Liver (tissue), 10 donors: ENCODE measurements at places on chromosomes 4 and X.

- DNase-seq: no peak
Observed at GRCh38 chrX:19627533-19627932, 112.2 kb upstream of the MAP3K15 start.

DNA sequence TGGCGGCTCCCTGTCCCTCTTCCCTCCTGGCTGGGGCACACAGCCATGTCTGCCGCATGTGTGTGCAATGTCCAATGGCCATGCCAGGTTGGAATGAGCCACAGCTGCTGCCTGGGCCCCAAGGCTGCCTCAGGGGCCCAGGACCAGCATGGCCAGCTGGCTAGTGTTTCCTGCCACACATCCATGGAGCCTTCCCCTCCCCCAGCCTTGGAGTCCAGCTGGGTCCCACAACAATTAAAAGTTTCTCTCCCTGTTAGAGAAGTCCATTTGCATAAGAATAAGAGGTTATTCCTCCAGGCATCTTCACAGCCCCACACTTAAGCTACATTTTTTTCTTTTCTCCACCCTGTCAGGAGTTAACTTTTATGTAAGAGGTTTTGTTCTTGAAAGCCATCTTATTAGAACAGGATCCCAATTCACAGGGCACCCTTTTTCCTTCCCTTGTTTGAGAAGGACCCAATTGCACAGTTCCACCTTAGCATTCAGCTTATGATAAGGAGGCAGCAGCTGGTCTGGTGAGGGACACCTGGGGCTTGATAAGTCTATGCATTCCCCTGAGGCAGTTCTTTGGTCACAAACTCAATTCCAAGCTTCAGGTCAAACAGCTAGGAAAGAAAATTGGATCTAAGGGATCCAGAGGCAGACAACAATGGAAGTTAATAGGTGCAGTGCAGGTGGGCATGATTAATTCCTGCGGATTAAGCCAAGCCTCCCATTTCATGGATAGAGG is 963.3 kb upstream of the GRIA3 start:
- DNase-seq: no peak

GRCh38 chr4:87416965-87417364 is 5.4 kb upstream of the NUDT9 start:
- DNase-seq: no peak

- no peak for DNase-seq
Observed at GRCh38 chrX:44310227-44310626, 33.2 kb downstream of the EFHC2 start.

DNA sequence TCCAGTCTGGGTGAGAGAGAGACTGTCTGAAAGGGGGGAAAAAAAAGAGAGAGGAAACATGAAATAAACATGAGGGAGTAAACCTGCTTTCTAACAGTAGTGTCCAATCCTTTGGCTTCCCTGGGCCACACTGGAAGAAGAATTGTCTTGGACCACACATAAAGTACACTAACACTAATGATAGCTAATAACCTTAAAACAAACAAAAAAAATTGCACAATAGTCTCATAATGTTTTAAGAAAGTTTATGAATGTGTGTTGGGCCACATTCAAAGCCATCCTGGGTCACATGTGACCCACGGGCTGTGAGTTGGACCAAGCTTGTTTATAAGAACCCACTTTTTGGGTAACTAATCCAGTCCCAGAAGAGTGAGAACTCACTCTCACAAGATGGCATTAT is 30.3 kb downstream of the PDS5A start:
- DNase-seq: no peak

- DNase-seq: no peak
Observed at GRCh38 chr4:2652415-2653160, 103.5 kb downstream of the TNIP2 start.

DNA sequence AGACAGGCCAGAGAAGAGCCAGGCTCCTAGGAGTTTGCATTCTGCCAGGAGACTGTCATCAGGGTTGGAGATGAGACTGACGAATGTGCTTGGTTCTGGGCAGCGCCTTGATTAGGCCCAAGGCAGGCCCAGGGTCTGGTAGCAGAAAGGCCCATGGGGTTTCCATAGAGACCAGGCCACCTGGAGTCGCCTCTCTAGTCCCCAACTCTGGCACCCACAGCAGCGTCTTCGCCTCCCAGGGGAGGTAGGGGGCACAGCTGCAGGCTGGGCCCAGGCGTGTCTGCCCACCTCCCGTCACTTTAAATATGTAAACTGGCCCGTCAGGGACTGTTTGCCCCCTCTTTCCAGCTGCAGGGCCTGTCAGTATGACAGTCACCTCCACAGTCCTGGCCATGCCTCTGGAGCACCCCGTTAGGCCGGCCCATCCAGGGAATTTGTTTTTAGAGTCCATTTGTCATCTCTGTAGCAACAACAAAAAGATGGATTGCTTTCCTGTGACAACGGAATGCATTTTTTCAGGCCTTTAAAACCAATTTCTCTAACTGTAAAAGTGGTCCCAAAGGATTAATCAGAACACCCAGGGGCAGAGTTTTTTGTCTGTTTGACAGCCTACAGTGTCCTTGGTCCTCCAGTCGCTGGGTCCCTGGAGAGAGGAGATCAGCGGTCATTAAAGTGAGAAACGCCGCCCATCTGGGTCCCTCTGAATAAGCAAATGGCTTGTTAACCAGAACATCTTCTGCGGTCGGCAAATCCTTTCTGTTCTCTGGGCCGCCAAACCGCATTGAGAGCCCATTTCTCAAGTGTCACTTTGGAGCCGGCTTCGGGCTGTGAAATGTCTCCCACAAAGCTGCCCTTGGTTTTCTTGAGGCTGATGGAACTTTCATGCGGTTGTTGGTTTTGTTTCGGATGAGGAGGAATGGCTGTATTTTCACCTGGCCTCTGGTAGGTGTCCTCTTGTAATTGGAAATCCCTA is 153.0 kb upstream of the PSAPL1 start:
- DNase-seq: no peak

DNA sequence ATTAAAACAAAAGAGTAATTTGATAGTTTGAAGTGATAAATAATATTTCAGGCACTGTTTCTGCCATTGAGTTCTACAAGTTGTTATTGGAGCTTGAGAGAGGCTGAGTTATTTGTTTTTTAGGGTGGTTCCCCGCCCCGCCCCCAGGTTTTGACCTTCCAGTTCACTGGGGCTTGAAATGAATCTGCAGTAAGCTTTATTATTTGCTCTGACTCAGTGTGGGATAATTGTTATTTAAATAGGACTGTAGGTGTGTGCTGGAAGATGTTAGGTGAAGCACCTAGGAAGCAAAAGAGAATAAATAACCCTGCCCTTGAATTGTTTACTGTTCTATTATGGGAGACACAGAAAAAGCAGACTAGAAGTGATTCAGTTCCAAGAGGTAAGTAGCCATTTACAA is 81.2 kb upstream of the KCNIP4 start:
- no peak for DNase-seq

DNA sequence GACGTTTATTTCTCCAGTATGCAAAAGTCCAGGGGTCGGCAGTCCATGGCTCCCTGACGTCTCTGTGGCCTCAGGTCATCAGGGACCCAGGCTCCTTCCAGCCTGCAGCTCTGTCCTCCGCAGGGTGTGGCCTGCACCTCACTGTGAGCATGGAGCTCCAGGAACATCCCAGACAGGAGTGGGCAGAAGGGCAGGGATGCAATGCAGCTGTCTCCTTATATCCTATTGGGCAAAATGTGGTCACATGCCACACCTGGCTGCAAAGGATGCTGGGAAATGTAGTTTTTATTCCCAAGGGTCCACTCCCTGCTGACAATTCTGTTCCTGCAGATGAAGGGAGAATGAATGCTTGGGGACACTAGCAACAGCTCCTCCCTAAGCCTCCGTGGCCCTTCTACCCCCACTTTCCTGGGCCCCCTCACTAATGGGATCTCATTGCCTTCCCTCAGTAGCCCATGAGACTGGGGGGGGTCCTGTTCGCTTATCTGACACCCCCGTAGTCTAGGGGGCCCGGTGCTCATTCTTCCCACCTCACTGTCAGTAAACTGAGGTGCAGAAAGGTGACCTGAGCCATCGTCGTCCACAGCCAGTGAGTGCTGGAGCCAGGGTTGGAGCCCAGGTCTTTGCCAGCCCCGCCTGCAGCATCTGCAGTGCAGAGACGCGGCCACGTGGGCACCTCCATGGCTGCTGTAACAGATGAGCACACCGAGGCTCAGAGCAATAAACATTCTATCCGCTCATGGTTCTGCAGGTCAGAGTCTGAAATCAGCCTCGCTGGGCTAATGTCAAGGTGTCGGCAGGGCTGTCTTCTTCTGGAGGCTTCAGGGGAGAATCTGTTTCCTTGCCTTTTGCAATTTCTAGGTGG is 5.9 kb upstream of the GRPEL1 start:
- no peak for DNase-seq

GRCh38 chr4:29553846-29554245 is 1166.3 kb upstream of the PCDH7 start:
- DNase-seq: no peak

GRCh38 chr4:155419266-155419665 is 42.5 kb upstream of the MAP9 start:
- no peak for DNase-seq

GRCh38 chr4:47659342-47659741 is 174.3 kb downstream of the ATP10D start:
- no peak for DNase-seq

DNA sequence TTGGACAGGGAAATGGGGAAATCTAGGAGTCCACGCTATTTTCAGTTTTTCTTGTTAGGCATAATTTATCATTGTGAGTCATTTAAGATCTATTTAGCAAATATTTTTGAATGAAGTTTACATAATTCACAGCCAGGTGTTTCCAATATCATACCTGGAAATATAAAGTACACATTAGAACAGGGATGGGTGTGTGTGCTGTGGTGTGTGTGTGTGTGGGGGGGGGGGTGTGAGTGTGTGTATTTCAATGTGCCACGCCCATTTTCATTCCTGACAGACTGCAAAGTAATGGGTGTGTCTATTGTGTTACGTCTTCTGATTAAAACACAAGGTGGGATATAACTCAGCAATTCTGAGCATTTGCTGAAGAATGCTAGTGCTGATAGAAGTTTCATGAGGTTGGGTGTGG is 33.2 kb downstream of the ARHGAP10 start:
- DNase-seq: no peak

DNA sequence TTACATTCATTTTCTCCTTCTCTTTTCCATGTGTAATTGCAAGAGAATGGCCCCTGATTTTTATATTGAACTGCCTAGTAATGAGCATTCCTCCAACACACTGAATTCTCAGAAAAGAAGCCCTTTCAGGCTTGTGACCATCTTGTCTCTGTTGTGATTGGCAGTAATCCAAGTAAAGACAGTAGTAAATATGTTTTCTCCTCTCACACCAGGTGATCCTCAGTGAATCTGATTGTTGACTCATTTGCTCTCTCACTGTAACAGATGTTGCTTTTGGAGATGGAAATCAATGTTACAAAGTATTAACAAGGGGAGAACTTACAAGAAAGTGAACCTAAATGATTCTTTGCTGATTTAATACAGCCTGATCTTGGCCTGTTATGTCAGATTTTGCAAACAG is 271.0 kb downstream of the AFF2 start:
- no peak for DNase-seq

DNA sequence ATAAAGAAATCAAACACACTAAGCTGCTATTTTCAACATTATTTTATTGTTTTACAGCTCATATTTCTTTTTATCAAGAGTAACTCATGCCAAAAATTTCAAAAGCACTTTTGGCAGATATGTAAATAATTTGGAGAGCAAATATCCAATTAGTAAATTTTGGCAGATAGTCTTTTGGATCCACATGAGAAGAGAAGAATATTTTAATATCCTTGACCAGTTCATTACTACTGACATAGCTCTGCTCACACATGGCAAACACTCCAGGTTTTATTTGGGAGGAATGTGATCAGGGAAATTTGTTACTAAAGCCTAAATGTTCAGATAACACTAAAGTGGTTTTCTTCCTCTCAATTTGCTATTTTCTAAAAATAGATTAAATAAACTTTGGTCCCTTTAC is 1054.3 kb downstream of the FAT4 start:
- no peak for DNase-seq

- DNase-seq: no peak
Observed at GRCh38 chr4:40454816-40455215, 119.7 kb downstream of the CHRNA9 start.

DNA sequence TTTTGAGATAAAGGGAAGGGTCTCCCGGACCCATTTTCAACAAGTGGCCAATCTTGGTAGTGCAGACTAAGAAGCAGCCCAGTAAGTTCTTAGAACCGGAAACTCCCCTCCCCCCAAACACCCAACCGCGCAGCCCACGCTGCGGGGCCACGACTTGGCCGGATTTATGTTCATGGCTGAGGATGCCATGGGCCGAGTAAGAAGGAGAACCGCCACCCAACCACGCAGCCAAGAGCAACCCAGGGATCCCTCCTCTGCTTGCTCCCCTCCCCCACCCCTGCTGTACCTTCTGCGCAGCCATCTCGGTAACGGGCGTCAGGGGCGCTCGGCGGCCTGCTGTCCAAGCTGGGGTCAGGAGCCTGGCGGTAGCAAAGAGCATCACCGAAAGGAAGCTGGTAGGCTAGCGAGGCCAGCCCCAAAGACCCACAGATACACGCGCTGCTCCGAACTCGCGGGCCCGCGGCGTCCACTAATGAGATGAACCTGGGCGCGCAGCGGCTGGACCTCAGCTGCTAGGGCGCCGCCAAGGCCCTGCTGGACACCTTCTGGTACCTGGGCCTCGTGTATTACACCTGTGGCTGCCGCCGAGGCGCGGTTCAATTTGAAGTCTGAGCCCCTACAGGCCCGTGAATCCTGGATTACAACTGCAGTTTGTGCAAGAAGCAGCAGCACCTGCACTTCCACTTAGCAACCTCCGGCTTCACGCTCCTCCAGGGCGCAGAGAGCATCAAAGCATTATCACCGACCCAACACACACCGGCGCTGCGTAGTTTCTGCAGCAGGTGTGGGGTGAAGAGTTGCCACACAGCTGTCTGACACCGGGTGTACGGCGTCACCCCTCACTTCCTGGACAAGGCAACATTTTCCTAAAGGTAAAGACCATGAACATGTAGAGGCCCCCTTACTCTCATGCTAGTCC is 63.4 kb downstream of the NUDT10 start:
- DNase-seq: no peak

GRCh38 chrX:100874325-100874724 is at the start of gene NOX1:
NOX1 (minus strand) TSS chrX:100874359; CDS start chrX:100874139, 220 bp downstream.
- DNase-seq: no peak
